ENCODE measurements at places on chromosomes 6 and 20.

DNA sequence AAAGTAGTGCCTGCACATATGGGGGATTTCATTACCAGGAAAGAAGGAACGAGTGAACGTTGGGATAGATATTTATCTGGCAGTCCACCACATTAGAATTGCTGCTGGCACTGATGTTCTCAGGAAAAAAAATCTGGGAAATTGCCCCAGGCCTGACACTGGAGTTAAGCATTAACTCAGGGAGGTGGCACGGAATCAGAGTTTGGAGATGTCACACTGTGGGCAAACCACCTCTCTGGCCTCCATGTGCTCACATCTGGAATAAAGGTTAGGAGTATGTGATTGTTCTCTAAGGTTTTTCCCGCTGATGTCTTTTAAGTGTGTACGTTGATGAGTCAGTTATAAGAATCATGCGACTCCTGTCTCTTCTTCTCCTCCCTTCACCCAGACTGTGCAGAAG lies 7.9 kb downstream of the TGM3 start:
- no peak for DNase-seq

DNA sequence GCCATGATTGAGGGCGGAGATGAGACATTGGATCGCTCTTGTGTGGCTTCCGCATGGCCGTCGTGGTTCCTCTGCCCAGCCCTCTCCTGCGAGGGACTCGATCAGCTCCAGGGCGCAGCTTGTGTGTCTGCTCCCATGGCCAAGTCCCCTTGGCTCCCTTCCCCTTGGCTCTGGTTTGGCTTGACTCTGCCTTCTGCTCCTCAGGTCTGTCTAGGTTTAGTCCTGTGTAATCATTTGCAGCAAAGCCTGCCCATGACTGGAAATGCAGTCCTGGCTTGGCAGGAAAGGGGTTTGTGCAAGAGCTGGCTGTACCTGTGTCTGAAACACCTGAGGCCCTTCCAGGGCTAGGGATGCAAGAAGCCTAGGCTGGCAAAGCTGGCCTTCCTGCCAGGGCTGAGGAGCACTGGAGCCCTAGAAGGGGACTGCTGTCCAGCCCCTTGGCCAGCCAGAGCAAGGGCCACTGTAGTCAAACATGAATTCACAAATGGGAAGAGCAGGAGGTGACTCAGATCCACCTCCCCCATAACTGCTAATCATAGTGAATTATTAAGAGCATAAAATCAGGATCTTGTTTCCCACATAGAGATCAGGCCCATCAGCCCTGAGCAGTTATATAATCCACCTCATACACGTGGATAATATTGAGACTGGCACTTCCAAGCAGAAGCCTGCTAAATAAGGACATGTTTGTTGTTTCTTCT lies 196.8 kb downstream of the FARS2 start:
- no peak for DNase-seq

DNA sequence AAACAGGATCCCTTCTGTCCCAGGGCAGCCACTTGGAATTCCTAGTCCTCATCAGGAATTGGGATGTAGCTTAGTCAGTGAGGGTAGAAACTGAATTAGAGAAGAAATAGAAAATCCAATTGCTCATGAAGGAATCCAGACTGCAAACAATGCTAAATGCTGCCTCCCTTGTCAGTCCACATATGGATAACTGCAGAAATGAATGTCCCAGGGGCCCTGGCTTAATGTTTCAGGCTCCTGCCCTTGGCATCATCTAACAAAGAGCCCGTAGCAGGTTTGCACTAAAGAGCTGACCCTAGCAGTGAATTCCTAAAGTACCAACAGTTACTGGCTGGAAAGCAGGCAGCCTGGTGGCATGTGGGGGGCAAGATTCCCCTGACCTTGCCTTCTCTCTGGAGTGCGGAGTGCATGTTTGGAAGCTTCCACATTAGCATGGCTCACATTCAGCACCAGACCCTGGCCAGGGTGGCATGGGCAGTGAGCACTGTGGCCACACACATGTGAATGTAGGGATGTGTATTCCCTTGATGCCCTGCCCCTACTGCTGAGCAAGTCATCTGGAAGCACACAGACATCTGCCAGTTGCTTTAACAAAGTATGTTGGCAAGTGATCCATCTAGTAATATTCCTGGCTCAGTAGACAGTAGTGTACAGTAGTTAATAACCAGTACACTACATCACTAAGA lies 394.5 kb downstream of the CDC5L start:
- DNase-seq = no peak

DNA sequence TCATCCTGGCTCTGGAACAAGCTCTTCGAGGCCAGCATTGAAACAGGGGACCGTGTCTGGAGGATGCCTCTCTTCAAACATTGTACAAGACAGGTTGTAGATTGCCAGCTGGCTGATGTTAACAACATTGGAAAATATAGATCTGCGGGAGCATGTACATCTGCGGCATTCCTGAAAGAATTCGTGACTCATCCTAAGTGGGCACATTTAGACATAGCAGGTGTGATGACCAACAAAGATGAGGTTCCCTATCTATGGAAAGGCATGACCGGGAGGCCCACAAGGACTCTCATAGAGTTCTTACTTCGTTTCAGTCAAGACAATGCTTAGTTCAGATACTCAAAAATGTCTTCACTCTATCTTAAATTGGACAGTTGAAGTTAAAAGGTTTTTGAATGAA lies 3.6 kb upstream of the CDKN1A start:
- no peak for DNase-seq

- DNase-seq = no peak
These were observed 12.1 kb downstream of the NRSN2 start for GRCh38 chr20:358891-359555.

Measured in stimulated activated CD8-positive, alpha-beta memory T cell treated with anti-CD3 and anti-CD28 coated beads, Interleukin-7, amount 100 ng/mL, for 4 hours (primary cell).